ENCODE measurements at places on chromosomes 7 and 10. TPM values are rescaled to one million over a fixed set of nuclear protein-coding genes. Genes with fewer than 3 reads are reported as not detected.

GRCh38 chr10:58152673-58153263 is 114.9 kb downstream of the IPMK start:
- peak; percentile 74 for DNase-seq

GRCh38 chr10:31424473-31424872 is 105.5 kb downstream of the ZEB1 start:
- DNase-seq: no peak

- no peak for DNase-seq
These were observed 2.3 kb downstream of the ZC3HC1 start for GRCh38 chr7:130048906-130049305.

- DNase-seq: no peak
These were observed 83.6 kb downstream of the TMEM106B start for GRCh38 chr7:12294701-12295100.

GRCh38 chr7:106905734-106906133 is 40.7 kb downstream of the PIK3CG start:
- DNase-seq: no peak

DNA sequence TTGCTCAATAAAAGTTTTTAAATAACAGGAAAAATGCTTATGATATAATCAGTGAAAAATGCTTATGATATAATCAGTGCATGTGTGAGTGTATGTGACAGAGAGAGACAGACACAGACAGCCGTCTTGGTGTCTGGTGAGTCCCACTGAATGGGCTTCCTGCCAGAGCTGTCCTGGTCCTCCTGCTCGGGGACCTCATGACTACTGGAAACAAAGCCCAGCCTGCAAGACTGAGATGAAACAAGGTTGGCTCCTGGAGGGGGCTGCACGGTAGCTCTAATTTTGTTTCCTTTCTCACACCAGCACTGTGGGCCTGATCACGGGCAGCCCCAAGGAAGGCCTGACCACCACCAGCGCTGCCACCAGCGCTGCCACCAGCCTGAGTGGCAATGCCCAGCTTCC is 57.3 kb downstream of the NRP1 start:
- DNase-seq: peak; percentile 80

DNA sequence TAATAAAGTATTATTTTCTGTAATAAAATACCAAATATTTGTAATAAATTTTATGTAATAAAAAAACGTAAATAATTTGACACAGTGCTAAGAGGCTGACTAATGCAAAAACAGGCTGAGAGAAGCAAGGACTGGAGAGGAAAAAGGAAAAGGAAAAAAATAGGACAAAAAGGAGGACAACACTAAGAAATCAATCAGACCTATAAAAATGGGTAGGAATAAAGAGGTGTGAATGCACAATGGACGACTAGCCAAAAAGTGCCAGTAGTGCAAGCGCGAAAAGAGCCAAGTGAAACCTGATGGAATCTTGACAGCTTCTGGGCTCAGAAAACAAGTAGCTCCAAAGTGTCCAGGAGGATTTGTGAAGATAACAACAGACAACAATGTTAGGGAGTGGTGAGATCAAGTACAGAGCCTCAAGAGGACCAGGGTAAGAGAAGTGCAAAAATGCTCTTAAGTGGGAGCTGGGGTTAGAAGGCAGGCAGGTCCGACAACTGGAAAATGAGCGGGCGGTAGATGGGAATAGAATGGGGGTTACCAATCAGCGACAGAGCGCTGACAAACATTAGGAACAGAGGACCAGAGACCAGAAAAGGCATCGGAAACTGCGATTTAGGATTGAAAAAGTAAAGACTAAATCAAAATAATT is 1.2 kb downstream of the BRAF start:
- peak; percentile 53 for DNase-seq

DNA sequence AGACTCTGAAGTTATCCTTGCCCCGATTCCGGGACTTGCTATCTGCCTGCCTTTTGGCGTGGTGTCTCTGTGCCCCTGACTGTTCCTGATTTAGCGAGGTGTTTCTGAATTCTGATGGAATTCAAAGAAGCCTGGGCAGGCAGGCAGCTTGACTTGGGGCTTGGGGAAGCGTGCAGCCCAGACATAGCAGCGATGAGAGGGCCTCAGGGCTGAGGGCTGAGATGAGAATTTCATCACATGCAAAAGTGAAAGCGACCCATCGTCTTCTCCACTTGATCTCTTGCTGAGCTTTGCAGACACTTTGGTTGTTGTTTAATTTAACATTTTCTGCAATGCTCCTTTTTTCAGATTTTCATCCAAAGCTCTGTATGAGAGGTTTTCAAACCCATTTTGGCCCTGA is 57.8 kb downstream of the TCF7L2 start:
- DNase-seq: peak; percentile 64

- no peak for DNase-seq
These were observed 121.7 kb downstream of the PRPF18 start for GRCh38 chr10:13708256-13708990.

DNA sequence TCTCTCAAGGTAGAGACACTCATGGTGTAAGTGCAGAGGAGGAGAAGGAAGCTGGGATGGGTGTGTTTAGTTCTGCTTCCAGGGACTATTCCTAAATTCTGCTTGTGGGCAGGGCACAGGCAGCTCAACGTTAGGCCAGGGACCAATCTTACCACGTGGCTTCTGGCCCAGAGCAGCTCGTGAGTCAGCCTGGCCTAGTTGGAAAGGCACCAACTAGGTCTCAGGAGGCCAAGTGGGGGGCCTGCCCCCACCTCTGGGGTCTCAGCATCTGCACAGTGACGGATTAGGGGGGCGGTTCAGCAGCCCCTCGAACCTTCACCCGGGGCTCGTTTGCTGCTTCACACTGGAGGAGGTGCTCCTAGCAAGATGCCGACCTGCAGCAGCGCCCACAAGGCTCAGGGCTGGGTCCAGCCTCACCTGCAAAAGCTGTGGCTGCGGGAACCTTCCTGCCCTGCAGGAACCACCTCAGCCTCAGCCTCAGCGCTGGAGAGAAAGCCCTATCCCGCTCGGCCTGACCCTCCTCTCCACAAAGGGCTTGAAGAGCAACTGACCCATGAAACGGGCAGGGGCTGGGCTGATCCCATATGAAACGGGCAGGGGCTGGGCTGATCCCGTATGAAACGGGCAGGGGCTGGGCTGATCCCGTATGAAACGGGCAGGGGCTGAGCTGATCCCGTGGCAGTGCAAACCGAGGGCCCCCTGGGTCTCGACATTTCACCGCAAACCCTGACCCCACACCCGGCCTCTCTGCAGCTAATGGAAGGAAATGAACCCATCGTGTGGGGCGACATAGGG is 447.4 kb downstream of the DNAJB6 start:
- no peak for DNase-seq

DNA sequence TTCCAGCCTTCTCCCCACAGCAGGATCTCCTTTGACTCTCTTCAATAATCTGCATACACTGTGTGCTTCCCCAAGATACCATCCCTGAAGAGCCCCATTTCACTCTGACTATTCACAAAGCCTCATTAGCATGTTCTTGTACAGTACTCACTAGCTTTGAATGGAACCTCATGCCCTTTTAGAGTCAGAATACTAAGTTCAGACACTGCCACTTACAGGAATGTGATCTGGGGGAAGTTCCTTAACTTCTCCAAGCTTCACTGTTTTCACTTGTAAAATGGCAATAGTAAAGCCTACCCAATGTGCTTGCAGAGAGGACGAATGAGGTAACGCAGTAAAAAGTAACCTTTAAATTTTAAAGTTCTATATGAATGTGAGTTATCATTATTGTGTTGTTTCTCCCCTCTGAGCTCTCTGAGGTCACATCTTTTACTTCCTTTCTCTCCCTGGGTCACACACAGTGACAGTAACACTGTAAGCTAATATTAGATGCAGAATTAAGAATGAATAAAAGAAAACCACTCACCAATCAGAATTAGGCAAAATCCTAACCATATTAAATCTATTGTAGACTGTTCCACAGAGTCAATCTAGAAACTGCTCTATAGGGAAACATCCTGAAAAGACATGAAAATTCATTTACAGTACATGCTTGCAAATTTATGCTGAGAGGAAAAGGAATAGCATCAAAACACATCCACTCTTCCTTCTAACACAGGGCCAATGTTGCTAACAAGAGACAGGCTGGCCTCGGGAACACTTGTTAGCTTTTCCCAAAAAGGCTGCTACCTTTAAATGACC is 64.2 kb upstream of the IL6 start:
- DNase-seq: peak; percentile 23

GRCh38 chr10:44983066-44983894 is 4.7 kb upstream of the DEPP1 start:
- no peak for DNase-seq

- peak; percentile 8 for DNase-seq
These were observed 124.7 kb downstream of the CFAP58 start for GRCh38 chr10:104478380-104478779.

GRCh38 chr10:61627266-61627665 is 35.5 kb upstream of the CABCOCO1 start:
- peak; percentile 60 for DNase-seq

GRCh38 chr7:83119026-83119382 is 43.7 kb downstream of the PCLO start:
- no peak for DNase-seq

GRCh38 chr10:92822964-92823363 is 25.4 kb upstream of the EXOC6 start:
- no peak for DNase-seq

DNA sequence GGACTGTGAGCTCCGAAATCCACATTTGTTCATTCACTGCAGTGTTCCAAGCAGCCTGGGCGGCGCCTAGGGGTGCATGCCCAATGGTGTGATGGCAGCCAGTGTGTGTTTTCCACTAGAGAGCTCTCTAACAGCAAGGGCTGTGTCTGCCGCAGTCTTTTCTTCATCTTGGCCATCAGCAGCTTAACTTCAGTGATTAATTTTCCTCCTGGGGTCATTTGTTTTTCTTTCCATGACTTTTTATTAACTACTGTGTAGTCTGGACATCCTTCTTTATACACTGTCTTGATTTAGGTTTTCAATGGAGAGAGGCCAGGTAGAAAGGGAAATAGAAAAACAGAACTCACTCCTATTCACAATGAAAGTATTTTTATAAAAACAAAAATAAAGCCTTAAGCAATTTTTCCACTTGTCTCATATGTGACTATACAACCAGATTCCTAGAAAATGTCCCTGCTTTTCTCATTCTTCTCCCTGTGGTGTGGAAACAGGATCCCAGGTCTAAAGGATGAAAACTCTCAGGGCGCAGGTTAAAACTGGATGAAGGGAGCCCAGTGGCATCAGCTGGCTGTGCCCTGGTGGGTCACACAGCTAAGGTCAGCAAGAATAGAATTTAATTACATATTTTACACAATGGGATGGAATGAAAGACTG is 176.8 kb downstream of the PKD1L1 start:
- peak; percentile 78 for DNase-seq

- no peak for DNase-seq
These were observed 91.8 kb downstream of the CHST15 start for GRCh38 chr10:124001391-124002148.

DNA sequence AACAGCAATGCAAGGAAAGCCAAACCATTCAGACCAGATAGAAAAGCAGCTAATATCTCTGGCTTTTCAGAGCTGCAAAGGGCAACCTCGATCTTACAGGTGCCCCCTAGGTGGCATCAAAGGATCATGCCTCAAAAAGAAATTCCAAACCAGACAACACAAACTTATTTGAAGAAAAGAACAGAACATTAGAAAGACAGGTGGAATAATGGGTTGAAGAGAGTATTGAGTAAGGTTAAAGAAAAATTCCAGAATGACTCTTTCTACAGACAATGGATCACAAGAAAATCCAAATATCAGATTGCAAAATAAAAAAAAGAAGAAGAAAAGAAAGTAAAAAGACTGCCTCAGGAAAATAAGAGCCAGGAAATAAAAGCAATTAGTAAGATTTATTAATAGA is 213.7 kb downstream of the ELMO1 start:
- DNase-seq: peak; percentile 34

DNA sequence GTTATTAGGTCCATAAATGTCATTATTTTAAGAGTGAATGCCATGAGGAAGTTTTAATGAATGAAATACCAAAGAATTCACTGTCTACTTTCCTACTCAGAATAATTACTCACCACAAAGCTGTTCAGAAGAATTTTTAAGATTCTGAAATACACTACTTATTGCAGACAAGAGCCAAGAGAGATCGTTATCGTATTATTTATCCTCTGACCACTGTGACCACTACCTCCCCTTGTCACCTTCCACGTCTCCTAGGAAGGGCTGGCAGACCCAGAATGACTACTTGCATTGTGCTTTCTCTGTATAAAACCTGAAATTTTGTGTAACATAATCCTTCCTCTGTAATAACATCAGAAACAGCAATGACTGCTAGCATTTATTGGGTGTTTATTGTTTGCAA is 81.9 kb downstream of the ABCB5 start:
- DNase-seq: no peak

DNA sequence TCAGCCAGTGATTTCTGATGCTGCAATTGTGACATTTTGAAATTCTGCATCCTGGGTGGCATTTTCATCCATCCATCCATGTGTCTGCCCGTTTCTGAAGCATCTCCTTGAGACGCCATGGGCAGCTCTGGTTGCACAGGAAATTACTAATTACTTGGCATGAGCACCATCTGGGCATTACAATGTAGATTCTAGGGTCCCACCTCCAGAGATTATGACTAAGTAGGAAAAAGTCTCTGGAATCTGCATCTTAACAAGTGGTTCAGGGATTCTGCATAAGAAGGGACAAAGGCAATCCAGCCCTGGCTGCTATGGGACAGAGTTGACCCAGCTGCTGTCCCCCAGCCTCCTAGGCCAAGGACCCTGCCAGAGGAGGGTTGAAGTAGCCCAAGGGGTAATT is 65.3 kb downstream of the CUZD1 start:
- peak; percentile 46 for DNase-seq

GRCh38 chr7:39042670-39043069 is 65.0 kb downstream of the POU6F2 start:
- DNase-seq: no peak

GRCh38 chr10:8183241-8183704 is 128.8 kb downstream of the GATA3 start:
- no peak for DNase-seq

DNA sequence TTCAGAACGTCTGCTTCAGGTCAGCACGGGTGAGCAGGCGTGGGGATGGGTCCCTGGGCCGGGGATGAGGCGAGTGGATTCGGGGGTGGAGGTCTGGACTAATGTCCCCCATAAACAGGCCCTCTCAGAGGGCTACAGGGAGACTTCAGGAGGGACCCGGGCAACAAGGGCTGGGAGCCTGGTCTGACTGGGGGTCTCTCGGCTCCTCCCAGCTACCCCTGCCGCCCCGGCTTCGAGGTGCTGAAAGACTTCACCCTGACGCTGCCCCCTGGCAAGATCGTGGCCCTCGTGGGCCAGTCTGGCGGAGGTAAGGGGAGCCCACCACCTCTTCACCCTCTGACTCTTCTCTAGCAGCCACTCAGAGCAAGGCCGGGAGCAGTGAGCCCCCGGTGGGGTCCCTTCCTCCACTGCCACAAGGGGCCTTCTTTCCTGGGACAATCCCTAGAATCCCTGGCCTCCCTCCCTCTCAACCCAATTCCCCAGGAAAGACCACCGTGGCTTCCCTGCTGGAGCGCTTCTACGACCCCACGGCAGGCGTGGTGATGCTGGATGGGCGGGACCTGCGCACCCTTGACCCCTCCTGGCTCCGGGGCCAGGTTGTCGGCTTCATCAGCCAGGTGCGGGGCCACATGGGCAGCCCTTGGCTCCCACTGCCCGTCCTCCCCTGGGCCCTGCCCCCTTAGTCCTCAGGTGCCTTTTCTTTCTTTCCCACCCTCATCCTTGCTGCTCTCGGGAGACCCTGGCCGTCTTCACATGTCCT is 7.5 kb upstream of the ASIC3 start:
- DNase-seq: no peak

Gene NUTM2A
- 1.0 TPM for total RNA-seq

Gene FAM25G
- total RNA-seq: not detected

Gene GBX1
- not detected for total RNA-seq

Gene OR6V1
- total RNA-seq: not detected

Gene VAX1
- total RNA-seq: not detected

Gene ZNF316
- total RNA-seq: 14.3 TPM

Data from GM23248 (cell line).